ENCODE measurements at places on chromosomes 3 and 15.
A peak's percentile ranks its signal among the peaks of the same experiment; 100 is the strongest.

DNA sequence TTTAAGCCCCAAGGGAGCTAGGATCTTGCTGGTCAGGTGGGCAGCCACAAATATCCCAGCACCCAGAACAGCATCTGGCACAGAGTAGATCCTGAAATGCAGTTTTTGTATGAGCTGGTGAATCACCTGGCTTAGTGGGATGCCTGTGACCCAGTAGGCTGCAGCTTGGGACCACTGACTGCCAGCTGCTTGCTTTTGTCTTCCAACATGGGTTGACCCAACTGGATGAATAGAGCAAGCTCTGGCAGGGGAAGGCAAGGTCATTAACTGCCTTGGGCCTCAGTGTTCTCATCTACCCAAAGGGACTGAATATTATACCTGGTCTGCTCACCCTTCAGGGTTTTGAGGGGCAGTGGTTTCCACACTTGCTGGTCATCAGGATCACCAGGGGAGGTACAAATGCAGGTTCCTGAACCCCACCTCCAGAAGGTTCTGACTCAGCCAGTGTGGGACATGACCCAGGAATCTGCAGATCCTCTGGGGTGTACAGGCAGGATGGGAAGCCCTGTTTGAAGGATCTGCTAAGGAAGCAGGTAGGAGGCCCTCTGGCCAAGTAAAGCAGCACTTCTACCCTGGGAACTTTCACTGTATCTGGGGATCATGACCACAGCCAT is 55.4 kb downstream of the ITGA11 start:
- no peak for DNase-seq

GRCh38 chr3:190666821-190667220 is 152.9 kb downstream of the IL1RAP start:
- DNase-seq = no peak

DNA sequence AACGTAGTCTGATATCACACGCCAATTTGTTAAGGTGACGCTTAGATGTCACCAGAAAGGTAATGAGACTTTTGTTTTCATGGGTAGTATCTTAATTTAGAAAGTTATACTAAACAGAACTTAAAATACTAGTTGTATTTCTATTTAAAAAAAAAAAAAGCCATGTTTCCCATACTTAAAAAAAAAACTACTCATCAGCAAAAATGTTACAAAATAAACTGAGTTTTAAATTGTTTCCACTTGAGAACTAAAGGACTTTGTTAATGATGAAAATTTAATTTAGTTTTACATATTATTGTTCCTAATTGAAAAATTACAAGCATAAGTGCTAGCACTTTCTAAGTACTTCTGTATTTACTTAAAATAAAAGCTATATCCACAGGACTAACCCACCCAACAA is 300.8 kb upstream of the ATP11B start:
- no peak for DNase-seq

- DNase-seq = no peak
Observed at GRCh38 chr3:40566694-40567093, 41.9 kb downstream of the ZNF621 start.

GRCh38 chr3:132659365-132660051 is at the start of gene ACAD11:
Gene ACAD11, minus strand, starts transcription at chr3:132659809. Its CDS starts 58 bp downstream, at chr3:132659751.
- peak; percentile 76 for DNase-seq

- DNase-seq = no peak
Observed at GRCh38 chr15:46111730-46112129, 476.9 kb downstream of the SQOR start.

GRCh38 chr3:133209871-133210550 is 171.8 kb downstream of the TMEM108 start:
- peak; percentile 70 for DNase-seq

GRCh38 chr15:97947465-97948260 is 12.8 kb upstream of the ARRDC4 start:
- no peak for DNase-seq

Data from fibroblast of skin of back (primary cell).